NCI-H1092 treated with DMSO at 0.1 percent for 48 hours (cell line): ENCODE measurements at places on chromosomes 3 and 15.

- DNase-seq = no peak
These were observed 129.9 kb downstream of the KLF13 start for GRCh38 chr15:31456354-31457060.

- no peak for DNase-seq
These were observed 5.9 kb upstream of the PPP1R2 start for GRCh38 chr3:195548987-195549386.

- DNase-seq = peak; percentile 20
These were observed 118.0 kb upstream of the MEF2A start for GRCh38 chr15:99447497-99448371.

- DNase-seq = no peak
These were observed 10.2 kb downstream of the SNRK start for GRCh38 chr3:43296565-43296964.

DNA sequence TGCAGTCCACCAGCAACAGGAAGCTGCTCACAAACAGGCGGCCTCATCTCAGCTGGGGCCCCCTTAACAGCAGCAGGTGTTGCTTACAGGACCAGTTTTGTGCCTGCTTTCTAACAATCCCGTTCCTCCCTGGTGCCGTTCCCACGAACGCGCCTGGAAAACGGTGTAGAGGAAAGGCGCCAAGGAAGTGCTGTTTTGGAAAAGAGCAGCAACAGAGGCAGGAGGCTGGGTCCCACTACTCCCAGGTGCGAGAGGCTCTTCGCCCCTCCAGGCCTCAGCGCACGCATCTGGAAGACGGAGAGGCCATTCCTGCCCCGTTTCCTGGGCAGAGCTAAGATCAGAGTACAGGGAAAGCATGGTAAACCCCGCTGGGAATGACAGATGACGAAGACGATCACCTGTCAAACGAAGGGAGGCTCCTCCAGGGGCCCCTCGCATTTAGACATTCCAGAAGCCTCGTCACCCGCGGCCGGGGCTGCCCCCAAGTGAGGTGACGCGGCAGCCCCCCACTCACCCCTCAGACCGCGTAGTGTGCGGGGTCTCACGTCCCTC lies 603 bp downstream of the SCAPER start:
- peak; percentile 46 for DNase-seq

DNA sequence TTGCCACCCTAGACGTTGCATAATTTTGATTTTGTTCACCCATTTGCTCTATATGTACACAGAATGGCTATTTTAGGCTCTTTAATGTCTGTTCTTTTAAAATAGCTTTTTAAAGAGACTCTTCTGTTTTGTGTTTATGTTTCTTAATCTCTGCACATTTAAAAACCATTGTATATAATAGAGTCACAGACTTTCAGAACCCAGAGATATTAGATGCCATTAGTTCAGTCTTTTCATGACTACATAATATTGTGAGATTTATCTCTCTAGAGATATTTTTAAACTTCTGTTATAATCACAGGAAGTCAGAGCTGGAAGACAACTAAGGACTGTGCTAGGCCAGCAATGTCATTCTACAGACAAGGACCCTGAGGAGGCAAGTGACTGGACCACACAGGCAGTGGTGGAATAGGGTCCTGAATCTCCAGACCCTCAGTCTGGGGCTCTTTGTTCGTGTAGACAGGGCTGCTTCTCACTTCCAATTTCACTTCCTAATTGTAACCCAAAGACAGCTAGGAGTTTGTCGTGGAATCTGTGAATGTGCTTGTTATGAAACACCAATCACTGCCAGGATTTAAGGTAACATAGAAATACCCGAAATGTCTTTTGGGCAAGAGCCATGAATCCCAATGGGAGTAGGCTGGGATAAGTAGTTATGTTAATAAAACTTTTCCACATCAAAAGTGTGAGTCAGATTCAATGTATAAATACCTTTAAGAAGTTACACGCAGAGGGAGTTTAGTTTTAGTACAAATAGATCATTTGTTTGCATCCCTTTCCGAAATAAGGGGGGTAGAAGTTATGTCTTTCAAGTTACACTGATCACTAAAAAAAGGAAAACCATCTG lies 165.2 kb upstream of the ROPN1 start:
- no peak for DNase-seq

- DNase-seq = no peak
These were observed 12.2 kb downstream of the CGNL1 start for GRCh38 chr15:57388464-57388863.

- no peak for DNase-seq
These were observed 367.2 kb downstream of the FHIT start for GRCh38 chr3:60884005-60884404.

- no peak for DNase-seq
These were observed 4.9 kb downstream of the NT5DC2 start for GRCh38 chr3:52528586-52529375.

DNA sequence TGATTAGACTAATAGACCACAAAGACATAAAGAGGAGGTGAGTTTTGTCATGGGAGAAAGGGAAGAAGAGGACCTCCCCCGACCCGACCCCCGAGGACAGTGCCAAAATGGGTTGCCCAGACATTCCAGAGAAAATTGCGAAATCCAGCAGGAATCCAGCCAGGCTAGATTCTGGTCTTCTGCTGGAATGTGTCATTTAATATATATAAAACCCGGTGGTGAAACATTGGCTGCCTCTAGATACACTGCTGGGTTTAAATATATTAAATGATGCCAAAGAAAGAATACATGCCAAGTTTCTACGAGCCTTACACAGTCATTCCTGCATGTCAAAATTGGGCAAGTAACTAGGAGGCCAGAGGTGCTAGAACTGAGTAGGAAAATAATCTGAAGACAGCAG lies 45.3 kb upstream of the SPESP1 start:
- DNase-seq = no peak

- DNase-seq = no peak
These were observed 982.9 kb downstream of the TUSC7 start for GRCh38 chr3:117692416-117692995.

GRCh38 chr15:70605606-70606410 lies 157.6 kb downstream of the UACA start:
- peak; percentile 72 for DNase-seq

DNA sequence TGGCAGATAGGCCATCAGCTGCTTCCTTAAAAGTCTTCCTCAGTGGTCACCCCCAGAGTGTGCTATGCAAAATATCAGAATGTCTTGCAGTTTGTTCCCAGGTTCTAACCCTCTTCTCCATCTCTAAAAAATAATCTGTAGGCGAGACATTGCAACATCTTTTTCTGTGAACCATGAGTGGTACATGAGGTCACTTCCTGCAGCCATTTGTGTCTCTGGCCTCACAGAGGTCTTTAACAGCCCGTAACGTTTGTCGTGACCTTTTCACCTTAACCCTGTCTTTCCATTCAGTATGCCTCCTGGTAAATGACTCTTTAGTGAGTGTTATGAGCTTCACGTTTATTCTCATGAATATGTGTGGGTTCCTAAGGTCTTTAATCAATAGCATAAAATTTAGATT lies 145.4 kb downstream of the KLHL25 start:
- DNase-seq = no peak

DNA sequence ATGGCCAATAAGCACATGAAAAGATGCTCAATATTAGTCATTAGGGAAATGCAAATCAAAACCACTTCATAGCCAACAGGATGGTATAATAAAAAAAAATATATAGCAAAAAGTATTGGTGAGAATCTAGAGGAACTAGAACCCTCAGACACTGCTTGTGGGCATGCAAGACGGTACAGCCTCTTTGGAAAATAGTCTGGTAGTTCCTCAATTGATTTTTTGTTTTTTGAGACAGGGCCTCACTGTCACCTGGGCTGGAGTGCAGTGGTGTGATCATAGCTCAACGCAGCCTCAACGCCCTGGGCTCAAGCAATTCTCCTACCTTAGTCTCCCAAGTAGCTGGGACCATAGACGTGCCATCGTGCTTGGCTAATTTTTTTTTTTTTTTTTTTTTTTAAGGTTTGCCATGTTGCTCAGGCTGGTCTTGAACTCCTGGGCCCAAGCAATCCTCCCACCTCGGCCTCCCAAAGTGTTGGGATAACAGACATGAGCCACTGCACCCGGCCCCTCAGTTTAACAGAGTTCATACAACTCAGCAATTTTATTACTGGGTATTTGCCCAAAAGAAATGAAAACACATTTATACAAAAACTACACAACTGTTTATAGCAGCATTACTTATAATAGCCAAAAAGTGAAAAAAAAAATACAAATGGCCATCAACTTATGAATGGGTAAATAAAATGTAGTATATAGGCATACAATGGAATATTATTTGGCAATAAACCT lies 5.1 kb downstream of the PRC1 start:
- no peak for DNase-seq

- DNase-seq = no peak
These were observed 78.3 kb upstream of the C15orf39 start for GRCh38 chr15:75123395-75123794.

DNA sequence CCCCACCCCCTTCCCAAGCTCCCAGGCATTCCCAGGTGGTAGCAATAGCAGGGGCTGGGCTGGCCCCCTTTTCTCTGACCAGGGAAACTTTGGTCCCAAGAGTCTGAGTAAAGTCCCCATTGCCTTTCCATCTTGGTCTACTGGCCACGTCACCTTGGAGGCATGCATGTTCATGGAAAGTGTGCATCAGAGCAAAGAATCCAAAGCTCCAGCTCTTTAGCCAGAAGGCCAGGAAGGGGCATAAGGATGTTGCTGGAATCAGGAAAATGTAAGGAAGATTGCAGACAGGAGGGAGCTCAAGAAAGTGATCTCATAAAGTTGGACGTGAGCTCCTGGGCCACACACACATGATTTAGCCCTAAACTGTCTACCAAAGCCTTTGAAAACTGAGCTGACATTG lies 63.6 kb downstream of the KBTBD12 start:
- no peak for DNase-seq

GRCh38 chr3:22231061-22231460 lies 480.1 kb upstream of the ZNF385D start:
- DNase-seq = no peak

GRCh38 chr3:36843065-36844051 lies 79.0 kb upstream of the DCLK3 start:
- peak; percentile 1 for DNase-seq

DNA sequence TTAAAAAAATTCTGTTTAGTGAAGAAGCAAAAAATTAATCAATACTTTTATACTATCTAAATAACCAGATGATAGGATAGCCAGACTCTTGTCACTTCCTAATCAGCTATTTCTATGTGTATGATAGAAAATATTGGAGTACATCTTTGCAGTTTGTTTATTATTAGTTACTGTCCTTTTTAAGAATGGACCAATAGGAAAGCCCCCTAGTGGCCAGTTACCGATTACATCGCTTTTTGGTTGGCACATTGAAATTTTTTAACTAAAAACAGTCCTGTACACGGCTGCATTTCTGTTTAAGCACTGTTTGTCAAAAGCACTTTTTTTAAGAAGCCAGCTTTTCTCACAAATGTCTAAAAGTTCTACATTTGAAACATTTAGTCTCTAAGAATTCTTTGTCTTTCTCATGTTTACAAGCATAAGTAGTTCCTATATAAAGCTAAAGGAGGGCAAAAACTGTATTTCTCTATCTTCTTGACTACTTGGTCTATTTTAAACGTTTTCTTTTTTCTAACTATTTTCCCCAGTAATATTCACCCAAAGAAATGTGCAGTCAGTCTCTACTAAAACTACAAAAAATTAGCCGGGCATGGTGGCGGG lies 253.2 kb upstream of the LRTM1 start:
- DNase-seq = peak; percentile 4

GRCh38 chr3:184015381-184016019 lies 2.2 kb downstream of the ABCC5 start:
- no peak for DNase-seq

GRCh38 chr3:44409640-44410410 lies 67.6 kb downstream of the ZNF445 start:
- DNase-seq = no peak

- DNase-seq = no peak
These were observed 43.4 kb upstream of the SEC22A start for GRCh38 chr3:123158330-123158729.

DNA sequence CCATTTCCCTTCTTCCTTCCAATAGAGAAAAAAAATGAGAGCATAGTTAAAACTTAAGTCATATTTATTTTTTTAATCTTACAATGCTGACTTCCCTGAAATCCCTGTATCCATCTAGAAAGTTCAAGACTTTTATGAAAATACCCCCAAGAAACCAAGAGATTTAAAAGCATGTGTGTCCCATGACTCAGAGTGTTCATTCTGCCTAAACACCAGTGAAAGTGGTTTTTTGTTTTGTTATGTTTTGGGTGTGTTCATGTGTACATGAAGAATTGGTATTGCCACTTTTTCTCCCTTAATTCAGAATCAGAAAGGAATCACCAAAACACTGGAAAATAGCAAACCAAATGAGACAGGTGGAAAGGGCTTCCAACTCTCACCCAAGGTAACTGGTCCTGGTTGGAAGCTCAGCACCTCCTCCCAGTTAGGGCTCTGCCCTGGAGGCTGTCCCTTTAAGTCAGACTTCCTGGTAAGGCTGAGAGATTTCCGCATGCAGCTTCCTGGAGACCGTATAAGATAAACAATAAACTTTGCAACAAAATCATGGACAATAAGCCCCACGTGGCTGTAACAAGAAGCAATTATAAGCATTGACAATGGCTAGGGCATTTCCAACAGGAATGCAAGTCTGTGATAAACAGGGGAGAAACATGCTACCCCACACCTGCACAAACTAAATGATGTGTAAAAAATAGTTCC lies 121.9 kb upstream of the ARHGEF3 start:
- no peak for DNase-seq

GRCh38 chr3:194816748-194817591 lies 131.3 kb downstream of the FAM43A start:
- no peak for DNase-seq

GRCh38 chr3:187290503-187290902 lies 1.0 kb downstream of the MASP1 start:
- DNase-seq = no peak

DNA sequence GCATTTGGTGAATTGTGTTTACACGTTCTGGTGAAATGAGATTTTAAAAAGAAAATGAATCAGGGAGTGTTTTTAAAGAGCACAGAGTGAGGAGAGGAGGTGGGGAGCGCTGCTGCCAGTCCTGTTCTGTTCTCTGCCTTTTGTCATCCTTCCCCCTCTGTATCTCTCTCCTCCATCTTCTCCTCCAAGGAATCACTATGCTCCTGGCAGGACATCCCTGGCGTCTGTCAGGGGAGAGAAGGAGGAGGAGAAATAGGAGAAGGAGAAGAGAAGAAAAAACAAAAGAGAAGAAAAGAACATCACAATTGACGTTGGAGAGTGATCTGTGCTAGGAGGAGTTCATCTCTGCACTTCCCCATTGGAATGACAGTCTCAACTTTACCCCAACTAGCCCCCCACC lies 627.6 kb upstream of the TBL1XR1 start:
- no peak for DNase-seq

GRCh38 chr3:110420158-110420641 lies 651.4 kb upstream of the NECTIN3 start:
- DNase-seq = no peak

GRCh38 chr15:85730001-85730820 lies 64.5 kb downstream of the KLHL25 start:
- DNase-seq = peak; percentile 32

DNA sequence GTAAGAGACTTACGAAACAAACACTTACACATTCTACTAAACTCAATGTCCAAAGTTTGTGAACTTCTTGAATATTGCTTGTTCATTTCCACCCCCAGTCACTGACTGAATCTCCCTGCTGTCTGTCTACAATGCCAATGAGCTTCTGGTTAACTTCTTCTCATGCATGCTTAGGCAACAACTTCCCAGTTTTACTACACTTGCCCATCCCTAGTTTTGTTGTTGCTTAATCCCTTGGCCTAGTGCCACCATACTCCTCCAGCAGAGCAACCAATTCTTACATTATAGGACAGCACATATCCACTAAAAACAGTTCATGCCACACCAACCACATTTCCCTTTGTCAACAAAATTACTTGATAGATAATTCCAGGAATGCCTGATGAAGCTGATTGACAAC lies 40.9 kb upstream of the CCR2 start:
- no peak for DNase-seq
